ENCODE measurements at places on chromosomes 3 and 15.
A peak's percentile ranks its signal among the peaks of the same experiment; 100 is the strongest.

DNA sequence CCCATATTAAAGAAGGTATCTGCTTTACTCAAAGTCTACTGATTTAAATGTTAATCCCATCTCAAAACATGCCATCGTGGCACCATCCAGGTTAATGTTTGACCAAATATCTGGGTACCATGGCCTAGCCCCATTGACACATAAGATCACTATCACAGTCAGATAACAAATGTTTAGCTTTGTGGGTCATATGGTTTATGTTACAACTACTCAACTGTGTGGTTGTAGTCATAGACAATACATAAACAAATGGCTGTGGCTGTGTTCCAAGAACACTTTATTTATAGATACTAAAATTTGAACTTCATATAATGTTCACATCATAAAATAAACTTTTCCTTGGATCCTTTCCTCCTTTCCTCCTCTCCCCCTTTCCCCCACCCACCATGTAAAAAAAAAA, 9.8 kb upstream of the SNRPN start:
- DNase-seq: no peak

DNA sequence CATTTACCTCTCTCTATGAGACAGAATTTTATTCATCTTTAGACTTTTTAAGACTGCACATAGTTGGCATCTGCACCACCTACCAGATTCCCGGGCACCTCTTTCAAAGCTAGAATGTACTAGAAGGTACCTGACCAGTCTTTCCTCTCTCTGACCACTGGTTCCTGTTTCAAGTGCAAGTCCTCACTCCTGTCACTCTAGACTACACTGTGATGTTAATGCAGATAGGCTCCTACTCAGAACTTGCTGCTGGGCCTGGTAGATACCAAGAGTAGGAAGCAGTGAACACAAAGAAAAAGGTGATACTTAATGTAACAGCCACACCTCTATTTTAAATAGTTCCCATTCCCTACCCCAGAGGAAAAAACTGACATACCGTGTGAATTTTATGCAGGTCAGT, 8.1 kb upstream of the TCAIM start:
- no peak for DNase-seq

GRCh38 chr15:63462088-63462487, 42.3 kb upstream of the USP3 start:
- DNase-seq: no peak

GRCh38 chr15:29205186-29205585, 64.4 kb downstream of the NSMCE3 start:
- no peak for DNase-seq

DNA sequence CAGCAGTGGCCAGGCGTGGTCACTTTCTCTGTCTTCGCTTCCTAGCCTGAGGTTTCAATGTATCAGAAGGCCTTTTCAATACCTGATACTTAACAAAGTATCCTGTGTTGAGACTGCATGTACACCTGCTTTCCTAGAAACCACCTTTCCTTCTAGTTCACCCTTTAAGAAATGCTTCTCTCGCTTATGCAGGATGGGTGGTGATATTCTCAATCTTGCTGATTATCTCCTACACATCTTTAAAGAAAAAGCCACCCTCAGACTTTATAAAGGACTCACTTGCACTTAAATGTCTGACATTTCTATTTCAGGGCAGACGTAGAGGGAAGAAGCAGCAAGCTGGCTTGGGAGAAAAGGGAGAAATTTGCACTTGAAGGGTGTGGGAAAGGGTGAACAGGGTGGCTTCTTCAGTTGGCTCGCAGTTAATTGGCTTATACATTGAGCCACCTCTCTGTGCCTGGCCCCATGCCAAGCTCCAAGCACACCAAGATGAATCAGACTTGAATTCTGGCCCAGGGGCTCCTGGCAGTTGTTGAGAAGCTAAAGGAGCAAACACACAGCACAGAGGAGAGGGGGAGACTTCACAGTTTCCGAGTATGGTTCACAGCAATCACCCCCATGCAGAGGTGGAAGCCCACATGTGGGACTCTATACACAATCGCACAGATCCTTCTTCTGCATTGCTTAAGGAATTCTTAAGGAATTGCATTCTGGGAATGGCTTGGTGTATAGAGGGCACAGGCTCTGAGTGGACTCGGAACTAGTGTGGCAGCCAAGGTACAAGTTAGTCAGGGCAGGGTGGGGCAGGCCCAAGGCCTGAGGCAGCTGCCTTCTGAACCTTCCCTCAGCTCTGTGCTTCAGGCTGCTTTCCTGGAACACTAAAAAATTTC, 1.3 kb downstream of the ARL6IP5 start:
- peak; percentile 54 for DNase-seq

GRCh38 chr3:38154625-38155255, 10.6 kb upstream of the OXSR1 start:
- no peak for DNase-seq

- no peak for DNase-seq
These were observed 3.1 kb downstream of the CCDC51 start for GRCh38 chr3:48436855-48437254.

GRCh38 chr3:44501971-44502370, 24.5 kb upstream of the ZNF445 start:
- no peak for DNase-seq

- no peak for DNase-seq
These were observed 52.8 kb downstream of the CDIN1 start for GRCh38 chr15:36632226-36632625.

DNA sequence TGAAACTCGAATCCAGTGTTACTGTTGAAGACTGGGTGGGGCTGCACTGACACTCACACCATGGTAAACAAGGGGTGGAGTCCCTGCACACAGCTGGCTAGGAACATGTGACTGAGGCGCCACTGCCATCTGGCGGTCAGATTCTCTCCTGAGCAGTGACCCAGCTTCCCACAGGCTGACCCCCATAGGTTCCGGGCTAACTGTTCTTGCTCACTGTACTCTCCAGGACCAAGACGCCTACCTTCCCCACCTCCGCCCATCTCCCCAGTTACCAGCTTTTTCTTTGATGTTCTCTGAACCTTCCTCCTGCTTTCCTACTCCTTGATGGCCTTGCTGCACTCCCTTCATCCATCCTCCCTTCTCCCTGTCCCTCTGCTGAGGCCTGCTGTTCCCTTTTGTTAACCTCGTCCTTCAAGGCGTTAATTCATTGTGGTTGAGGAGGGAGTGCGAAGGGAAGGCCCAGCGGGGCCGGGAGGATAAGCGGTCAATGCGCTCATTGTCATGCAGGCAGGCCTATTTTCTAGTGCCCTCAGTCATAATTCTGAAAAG, 115.2 kb downstream of the ATP8B4 start:
- DNase-seq: no peak

DNA sequence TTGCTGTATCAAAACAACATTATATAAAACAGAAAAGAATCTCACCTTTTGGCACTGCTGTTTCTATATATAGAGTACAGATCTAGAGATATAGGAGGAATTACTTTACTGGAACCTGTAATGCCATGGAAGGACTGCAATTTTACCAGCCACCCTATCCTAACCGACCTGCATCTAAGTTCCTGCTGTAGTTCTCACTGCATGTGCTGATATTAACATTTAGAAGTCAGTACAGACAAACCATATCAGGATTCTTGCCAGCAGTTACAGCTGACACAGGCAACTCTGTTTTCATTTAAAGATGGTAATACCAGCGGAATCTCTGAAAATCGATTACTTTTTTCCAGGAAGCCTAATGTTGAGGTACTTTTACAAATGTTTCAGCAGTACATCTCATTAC, 73.4 kb upstream of the MYO5C start:
- no peak for DNase-seq
